Fibroblast of skin of scalp (primary cell): ENCODE measurements at places on chromosomes 6 and 20.
A peak's percentile ranks its signal among the peaks of the same experiment; 100 is the strongest.

- DNase-seq: no peak
Observed at GRCh38 chr20:7463290-7463689, 477.0 kb downstream of the HAO1 start.

GRCh38 chr20:55778796-55779195, 226.5 kb downstream of the CBLN4 start:
- DNase-seq: no peak

- DNase-seq: peak; percentile 67
Observed at GRCh38 chr6:33313709-33314514, at the start of gene TAPBP. TAPBP (minus strand) TSS chr6:33314078; CDS start chr6:33314041, 37 bp downstream.

GRCh38 chr6:113873043-113873667, 16.0 kb downstream of the MARCKS start:
- DNase-seq: no peak

GRCh38 chr6:166911248-166911677, 45.1 kb downstream of the RNASET2 start:
- DNase-seq: no peak

DNA sequence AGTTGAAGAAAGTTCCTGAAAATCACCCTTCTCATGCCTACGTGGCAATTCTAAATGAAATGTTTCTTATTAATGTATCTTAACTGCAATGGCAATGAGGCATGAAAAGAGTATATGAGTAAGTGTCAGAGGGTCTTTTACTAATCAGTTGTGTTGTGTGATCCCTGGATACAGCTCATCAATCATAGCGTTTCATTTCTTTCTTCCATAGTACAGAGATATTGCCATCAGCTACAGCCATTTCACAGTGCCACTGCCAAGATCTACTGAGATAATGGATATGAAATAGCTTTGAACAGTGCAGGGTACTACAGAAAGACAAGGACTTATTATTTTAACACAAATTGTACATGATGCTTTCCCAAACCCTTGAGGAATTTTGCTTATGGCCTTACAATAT, 450.8 kb downstream of the KHDRBS2 start:
- no peak for DNase-seq

DNA sequence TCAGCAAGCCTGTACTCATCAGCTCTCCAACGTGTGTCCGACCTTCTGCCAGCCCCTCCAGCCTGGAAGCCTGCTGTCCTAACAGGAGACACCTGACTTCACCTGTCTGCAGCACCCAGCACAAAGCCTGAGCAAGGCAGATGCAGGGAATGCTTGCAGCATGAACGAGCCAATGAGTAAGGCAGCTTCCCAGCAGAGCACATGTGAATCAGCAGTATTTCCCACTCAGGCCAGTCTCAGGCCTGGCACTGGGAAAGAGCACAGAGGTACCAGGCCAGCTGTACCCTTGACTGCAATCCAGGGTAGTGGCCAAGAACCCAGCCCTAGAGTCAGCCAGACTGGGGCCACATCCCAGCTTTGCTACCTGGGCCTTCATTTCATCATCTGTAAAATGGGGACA, 120.8 kb downstream of the MAFB start:
- no peak for DNase-seq

- DNase-seq: peak; percentile 28
Observed at GRCh38 chr6:111087106-111087835, at the start of gene SLC16A10. SLC16A10 (plus strand) TSS chr6:111087503; CDS start chr6:111087753, 250 bp downstream.

- DNase-seq: peak; percentile 76
Observed at GRCh38 chr6:32415521-32416019, 8.6 kb upstream of the BTNL2 start.

- DNase-seq: no peak
Observed at GRCh38 chr6:127119102-127120022, 891 bp downstream of the RSPO3 start.

DNA sequence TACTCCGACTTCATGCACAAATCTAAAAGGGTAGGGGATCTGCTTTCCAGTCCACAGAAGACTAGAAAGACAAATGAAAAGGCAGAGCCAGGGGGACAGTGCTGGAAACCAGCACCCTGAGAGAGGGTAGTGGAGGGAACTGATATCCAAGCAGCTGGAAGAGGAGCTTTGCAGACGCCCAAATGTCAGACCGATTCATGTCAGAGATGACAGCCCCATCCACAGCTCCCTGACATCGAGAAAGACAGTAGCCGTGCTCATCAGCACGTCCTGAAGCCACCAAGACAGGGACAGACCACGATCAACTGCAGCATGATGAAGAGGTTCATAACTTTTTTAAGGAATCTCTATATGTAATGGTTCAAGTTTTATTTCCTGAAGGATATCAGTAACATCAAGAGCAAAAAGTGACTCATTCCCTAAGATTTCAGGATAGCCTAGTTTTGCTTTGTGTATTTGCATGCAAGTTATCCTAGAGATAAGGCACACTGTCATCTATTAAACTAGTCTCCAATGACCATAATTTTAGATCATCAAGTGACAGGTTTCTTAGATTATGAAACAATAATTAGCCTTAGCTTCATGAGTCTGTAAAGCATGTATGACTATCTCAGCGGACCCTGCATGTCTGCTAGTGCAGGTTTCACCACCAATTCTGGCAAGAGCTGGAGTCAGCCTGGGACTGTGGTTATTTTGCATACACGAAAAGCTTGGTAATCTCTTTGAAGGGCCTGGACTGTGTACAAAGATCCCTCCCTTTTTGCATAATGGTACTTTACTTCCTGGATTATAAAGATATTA, 43.0 kb downstream of the PRDM1 start:
- DNase-seq: peak; percentile 67

DNA sequence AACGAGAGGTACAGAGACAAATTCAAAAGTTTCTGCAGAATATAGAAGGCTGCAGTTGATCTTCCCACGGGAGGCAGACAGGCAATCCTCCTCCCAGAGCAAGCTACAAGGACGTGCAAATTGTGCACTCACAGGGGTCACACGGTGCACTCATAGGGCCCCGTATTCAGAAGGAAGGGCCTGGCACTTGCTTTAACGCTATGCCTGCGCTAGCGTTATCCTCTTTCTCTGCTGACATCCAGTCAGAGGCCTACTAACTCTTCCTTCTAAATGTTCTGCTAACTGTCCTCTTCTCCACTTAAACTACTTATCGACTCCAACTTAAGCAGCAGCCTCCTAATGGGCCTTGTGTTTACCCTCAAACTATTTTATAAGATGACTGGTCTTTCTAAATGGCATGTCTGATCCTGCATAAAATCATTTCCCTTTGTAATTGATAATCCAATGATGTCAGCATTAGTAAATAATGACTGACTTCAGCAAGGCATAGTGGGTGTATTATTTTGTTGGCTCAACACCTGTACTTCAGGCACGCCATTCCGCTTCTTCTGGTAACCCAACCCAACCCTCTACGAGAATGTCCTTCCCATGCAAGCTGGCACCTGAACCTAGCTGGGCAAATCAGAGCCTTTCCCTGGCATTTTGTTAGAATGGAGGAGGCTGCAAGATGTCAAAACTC, 2.2 kb downstream of the IFNGR1 start:
- no peak for DNase-seq

- DNase-seq: no peak
Observed at GRCh38 chr20:45325371-45325770, 17.3 kb upstream of the MATN4 start.

DNA sequence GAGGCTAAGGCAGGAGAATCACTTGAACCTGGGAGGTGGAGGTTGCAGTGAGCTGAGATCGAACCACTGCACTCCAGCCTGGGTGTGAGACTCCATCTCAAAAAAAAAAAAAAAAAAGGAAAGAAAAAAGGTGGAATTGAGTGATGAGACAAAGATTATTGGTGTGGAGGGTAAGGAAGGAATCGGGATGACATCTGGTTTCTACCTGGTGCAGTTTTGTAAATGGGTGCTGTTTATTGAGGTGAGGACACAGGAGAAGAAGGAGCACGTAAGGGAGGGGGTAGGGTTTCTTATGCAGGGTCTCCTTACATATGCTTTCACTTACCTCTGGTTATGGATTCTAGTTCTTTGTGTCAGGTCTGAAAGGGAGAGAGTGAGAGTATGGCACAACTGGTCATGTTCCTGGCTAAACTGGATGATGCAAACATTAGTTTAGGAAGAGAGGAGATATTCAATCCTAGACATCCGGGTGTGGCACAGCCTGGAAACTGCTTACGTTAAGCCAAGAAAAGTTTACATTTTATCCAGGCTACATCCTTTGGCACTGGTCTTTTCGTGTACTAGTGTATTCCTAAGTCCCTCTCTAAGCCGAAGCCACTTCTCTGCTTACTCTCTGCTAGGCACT, 5.4 kb downstream of the RALY start:
- peak; percentile 26 for DNase-seq

DNA sequence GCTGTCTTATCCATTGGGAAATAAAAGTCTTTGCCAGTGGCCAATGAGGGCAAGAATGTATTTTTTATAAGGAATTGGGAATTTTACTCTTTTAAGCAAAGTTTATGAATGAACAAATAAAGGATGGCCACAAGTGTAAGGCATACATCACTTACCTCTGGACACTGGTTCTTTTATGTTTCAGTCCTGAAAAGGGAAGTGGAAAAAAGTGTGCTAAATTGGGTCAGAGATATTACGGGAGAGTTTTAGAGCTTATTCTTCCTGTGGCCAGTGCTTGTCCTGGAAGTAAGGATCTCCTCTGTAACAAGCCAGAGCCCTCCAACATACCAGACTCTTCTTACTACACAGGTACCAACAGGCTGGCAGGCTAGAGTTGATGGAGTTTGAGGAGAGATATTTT, 22.5 kb upstream of the RIPK1 start:
- no peak for DNase-seq

- no peak for DNase-seq
Observed at GRCh38 chr6:77318256-77318655, 145.0 kb downstream of the HTR1B start.

DNA sequence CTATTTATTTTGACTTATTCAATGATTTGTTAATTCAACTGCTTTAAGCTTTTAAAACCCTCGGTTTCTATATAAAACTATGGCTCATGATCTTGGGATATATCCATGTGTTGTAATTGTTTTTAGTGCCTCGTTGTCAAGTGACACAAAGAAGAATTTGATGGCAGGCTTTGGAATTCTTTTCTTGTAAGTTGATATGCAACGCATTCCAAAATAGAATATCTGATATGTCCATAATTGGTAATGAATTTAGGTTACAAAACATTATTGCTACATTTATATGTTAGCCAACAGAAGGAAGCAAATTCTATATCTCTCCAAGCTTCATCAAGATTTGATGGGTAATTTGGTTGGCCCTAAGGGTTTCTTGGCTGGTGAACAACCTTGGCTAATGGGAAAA, 220.4 kb upstream of the RIMS1 start:
- peak; percentile 16 for DNase-seq

- DNase-seq: no peak
Observed at GRCh38 chr20:44637522-44638372, 13.8 kb downstream of the ADA start.

DNA sequence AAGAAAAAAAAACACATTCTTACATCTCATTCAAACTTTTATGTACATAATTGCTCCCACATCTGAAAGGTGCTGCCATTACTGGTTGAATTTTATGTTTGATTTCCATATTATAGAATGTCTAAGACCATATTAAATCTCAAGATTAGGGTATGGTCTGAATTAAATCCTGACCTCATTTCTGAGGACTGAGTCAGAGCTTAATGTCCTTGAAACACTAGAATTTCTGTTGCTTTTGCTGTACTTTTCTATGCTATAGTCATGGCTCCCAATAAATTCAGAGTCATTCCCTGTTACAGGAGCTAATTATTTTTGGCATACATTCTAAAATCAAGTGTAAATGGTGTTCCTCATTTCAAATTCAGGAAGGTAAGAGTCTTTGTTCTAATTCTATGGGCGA, 285.3 kb upstream of the MANEA start:
- no peak for DNase-seq

DNA sequence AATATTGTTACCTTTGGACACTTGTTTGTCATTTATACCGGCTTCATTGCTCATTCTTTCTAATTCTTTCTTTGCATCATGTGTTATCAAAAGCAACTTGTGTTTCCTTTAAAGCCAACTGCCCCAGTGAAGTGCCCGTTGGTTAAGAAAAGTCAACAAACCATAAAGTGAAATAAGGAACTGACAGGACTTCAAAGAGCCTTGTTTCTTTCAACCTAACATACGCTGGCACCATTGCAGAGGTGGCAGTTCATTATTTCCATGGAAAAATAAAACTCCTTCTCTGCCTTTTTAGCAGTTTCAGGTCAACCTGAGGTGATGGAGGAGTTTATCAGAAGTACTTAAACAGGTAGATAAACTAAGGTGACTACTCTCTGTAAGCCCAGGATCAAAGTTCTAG, 28.8 kb downstream of the FERMT1 start:
- DNase-seq: no peak

DNA sequence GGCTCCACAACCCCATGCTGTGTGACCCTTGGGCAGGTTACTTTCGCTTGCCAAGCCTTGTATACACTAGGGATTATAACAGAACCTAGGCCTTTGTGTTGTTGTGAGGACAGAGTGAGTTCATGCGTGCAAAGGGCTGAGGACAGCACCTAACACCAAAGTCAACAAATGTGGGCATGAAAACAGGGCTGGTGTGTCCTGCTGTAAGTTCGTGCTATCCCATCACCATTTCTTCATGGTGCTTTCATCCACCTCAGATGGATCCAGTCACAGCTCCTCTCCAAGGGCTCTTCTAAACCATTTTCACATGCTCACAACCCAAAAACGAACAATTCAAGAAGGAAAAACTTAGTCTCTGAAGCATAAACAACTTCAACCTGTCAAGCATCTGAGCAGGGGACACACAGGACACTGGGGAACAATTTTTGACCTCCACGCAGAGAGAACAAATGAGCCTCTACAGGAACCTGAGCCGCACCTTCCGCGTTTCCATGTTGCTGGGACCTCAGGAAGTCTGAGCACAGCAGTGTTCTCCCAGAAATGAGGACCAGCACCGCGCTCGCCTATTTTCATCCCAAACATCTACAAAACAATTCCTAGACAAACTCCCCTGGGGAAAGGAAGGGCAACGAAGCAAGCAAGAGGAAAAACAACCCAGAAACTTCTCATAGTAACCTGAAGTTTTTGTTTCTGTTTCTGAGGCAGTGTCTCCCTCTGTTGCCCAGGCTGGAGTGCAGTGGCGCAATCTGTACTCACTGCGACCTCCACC, 3.1 kb downstream of the LRP11 start:
- peak; percentile 43 for DNase-seq

DNA sequence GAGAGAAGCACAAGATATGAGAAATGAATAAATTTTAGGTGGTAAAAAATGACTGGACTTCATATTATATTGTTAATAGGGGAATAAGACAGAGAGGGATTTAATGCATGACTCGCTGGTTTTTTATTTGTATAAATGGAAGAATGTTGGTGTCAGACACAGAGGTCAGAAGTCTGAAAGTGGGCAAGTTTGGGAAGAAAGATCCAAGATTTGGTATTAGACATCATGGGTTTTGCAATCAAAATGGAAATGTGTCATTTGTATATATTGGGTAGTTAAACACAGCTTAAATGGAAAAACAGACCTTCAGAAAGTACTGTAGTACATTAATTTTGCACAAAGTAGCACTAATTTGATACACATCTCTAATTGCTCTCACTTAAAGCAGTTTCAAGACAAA, 96.2 kb downstream of the EYA4 start:
- peak; percentile 40 for DNase-seq

- DNase-seq: peak; percentile 97
Observed at GRCh38 chr6:105601541-105602236, 198.8 kb upstream of the PREP start.
